IMR-90 (cell line): ENCODE measurements at places on chromosomes 3 and 15. TPM values are rescaled to one million over a fixed set of nuclear protein-coding genes. Genes with fewer than 3 reads are reported as not detected.
A peak's percentile ranks its signal among the peaks of the same experiment; 100 is the strongest.

Gene KLHDC8B
- 16.1 and 16.5 TPM in 2 replicates for total RNA-seq

Gene KNG1
- total RNA-seq, result not detected in 2 replicates

Gene MNS1
- 0.36 and 0.83 TPM in 2 replicates for total RNA-seq

Gene VPS8
- 52.5 and 56.1 TPM in 2 replicates for total RNA-seq

Gene PCBP4
- 70.8 and 71.1 TPM in 2 replicates for total RNA-seq

GRCh38 chr3:102235679-102236078, 199.1 kb upstream of the ZPLD1 start:
- DNase-seq, result peak; percentile 27

DNA sequence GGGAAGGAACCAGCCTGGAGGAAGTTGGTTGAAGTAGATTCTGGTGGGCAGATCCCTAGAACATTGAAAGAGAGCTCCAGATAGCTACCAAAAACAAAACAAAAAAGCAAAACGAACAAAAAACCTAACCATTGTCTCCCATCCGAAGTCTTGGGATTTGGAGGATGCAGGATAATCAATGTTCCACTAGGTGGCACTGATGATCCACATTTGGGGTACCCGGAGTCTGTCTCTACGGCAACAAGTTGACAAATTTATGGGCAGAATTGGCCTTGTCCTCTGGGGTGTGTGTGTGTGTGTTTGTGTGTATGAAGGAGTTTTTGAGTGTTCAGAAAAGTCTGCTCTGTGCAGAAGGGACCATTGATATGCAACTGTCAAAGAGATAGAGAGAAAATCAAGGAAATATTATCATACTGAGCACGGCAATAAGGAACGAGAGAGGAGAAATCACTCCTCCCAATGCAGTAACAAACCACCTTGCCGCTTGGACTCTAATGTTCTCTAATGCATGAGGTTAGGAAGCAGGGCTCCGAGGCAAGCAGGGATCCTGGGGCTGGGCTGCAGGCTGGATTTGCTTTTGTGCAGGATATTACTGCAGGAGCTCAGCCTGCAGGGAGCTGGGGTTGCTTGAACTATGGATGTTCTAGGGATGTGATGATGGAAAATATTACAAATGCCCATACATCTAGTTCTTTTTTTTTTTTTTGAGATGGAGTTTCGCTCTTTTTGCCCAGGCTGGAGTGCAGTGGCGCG, 59.8 kb upstream of the KLHL25 start:
- DNase-seq, result peak; percentile 62

- peak; percentile 36 for DNase-seq
Observed at GRCh38 chr3:193593668-193594030, 641 bp downstream of the OPA1 start.

DNA sequence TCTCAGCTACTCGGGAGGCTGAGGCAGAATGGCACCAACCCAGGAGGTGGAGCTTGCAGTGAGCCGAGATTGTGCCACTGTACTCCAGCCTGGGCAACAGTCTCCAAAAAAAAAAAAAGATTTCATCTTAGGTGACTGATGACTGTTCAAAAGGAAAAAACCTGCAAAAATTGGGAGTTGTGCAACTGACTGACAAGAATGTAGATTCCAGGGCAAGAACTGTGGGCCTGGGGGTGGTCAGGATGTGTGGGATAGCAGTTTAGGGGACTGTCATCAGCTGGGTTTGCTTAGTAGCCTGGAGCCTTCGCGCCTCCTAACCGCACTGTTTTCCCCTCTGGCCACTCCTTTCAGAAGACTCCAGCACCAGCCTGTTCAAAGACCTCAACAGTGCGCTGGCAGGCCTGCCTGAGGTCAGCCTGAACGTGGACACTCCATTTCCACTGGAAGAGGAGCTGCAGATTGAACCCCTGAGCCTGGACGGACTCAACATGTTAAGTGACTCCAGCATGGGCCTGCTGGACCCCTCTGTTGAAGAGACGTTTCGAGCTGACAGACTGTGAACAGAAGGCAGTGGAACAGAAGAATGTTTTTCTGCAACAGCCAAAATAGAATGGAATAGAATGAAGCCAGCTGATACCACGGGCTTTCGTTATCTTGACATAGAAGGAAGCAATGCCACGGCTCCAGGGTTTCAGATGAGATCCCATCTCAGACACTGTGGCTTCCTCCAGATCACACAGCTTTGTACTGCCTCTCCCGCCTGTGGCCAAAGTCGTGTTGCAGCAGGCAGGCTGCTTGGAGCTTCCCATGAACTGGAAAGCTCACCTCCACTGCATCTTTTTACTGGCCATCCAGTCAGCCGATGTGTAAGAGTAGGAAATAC, 75.3 kb upstream of the BLM start:
- DNase-seq, result no peak

DNA sequence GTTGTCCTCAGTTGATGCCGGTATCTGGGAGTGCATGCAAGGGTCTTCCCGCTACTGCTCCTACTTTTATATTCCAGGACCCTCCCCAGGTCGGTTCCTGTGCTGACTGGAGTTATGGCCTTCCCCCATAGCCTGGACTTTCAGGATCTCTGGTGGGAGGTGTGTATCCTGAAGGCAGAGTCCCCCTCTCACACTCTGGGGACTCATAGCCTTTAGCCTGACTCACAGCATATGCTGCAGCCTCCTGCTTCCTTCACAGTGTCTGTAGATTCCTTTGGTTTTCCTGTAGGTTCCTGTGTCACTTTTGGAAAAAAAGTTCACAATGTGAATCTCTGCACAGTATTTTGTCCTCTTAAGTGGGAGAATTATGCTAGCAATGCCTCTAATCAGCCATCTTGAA, 180.6 kb upstream of the RBMS3 start:
- peak; percentile 34 for DNase-seq

DNA sequence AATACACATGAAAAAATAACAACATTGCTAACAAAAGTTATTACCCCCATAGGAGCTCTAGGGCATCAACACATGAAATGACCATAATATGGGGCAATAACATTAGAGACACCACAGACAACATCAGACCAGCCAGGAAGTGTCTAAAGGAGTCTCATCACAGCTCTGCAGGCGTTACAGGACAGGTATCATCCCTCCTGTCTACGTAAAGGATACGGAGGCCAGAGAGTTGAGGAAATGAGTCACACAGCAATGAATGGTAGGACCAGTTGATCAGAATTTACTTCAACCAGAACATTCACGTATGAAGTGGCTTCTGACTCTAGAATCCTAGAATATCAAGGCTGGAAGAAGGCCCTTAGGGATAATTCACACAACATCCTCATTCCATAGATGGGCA, 1.8 kb downstream of the NME9 start:
- DNase-seq, result no peak

DNA sequence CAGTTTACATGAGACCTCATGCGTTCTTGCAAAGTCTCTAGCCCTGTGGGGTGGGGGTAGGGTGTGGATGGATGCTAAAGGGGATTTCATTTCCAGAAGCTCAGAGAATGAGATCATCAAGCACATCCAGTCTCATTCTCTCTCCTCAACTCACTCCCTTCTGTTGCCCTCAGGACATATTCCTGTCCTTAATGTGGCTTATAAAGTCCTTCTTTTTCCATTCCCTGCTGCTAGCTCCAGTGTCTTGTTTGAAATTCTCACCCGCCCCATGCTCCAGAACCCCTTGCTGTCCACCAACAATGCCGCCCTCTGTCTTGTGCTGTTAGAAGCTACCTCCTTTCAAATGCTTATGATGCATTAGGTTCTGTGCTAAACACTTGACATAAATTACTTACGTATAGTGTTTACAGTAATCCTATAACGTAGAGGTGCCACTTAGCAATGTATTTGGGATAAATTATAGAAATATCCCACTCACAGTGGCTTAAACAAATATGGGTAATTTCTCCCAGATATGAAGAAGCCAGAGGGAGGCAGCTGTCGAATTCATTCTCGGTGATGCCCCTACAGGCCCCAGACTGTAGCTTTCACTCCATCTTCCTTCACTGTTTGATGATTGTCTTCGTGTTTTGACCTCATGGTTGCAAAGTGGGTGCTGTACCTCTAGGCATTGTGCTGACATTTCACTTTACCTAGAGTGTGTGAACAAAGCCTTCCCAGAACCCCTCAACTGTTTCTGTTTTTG, 273.1 kb upstream of the TBL1XR1 start:
- DNase-seq, result peak; percentile 51

- no peak for DNase-seq
Observed at GRCh38 chr3:33238923-33239322, 20.3 kb upstream of the SUSD5 start.

- no peak for DNase-seq
Observed at GRCh38 chr3:26081166-26081565, 291.3 kb downstream of the OXSM start.

- peak; percentile 5 for DNase-seq
Observed at GRCh38 chr3:13378155-13378554, 42.0 kb downstream of the NUP210 start.
